ENCODE measurements at places on chromosomes 2 and 18. TPM values are rescaled to one million over a fixed set of nuclear protein-coding genes. Genes with fewer than 3 reads are reported as not detected.

ASTL gene
- total RNA-seq = not detected

DYNAP gene
- not detected for total RNA-seq

PLA2R1 gene
- 8.0 TPM for total RNA-seq

OBSL1 gene
- 70.9 TPM for total RNA-seq

PROC gene
- not detected for total RNA-seq

INHBB gene
- not detected for total RNA-seq

ACAA2 gene
- total RNA-seq = 19.5 TPM

CRYBA2 gene
- not detected for total RNA-seq

ELOA2 gene
- total RNA-seq = not detected

ZSWIM2 gene
- total RNA-seq = 0.62 TPM

WDR33 gene
- 34.0 TPM for total RNA-seq

STPG4 gene
- 0.12 TPM for total RNA-seq

ALLC gene
- not detected for total RNA-seq

DPP10 gene
- not detected for total RNA-seq

LHCGR gene
- total RNA-seq = not detected

DQX1 gene
- total RNA-seq = 0.11 TPM

OXER1 gene
- total RNA-seq = not detected

DTYMK gene
- 83.3 TPM for total RNA-seq

POTEJ gene
- not detected for total RNA-seq

CFAP53 gene
- 1.1 TPM for total RNA-seq

WNT10A gene
- not detected for total RNA-seq

MERTK gene
- total RNA-seq = 0.37 TPM

GPR39 gene
- 3.1 TPM for total RNA-seq

CFAP221 gene
- total RNA-seq = not detected

CHST9 gene
- total RNA-seq = not detected

REG1B gene
- total RNA-seq = not detected

SLC16A14 gene
- 2.2 TPM for total RNA-seq

FAHD2A gene
- total RNA-seq = 52.2 TPM

LYPD6 gene
- 4.4 TPM for total RNA-seq

COL3A1 gene
- total RNA-seq = 1,747 TPM

CNPPD1 gene
- total RNA-seq = 31.2 TPM

RESP18 gene
- not detected for total RNA-seq

ZNF385B gene
- not detected for total RNA-seq

SLC9A2 gene
- not detected for total RNA-seq

CNDP2 gene
- 123 TPM for total RNA-seq

SNORC gene
- total RNA-seq = 1.2 TPM

HNRNPLL gene
- 52.2 TPM for total RNA-seq

SLC30A3 gene
- total RNA-seq = 0.87 TPM

ITGA4 gene
- total RNA-seq = 83.0 TPM

SLC4A3 gene
- 9.5 TPM for total RNA-seq

CPO gene
- 0.12 TPM for total RNA-seq

DSG2 gene
- total RNA-seq = 22.2 TPM

ATIC gene
- 30.9 TPM for total RNA-seq

RMND5A gene
- 27.6 TPM for total RNA-seq

TUBA3E gene
- not detected for total RNA-seq

GCKR gene
- total RNA-seq = 0.22 TPM

SP140 gene
- total RNA-seq = 2.6 TPM

TWIST2 gene
- 102 TPM for total RNA-seq

PTPRN gene
- total RNA-seq = 58.1 TPM

NCKAP5 gene
- 1.6 TPM for total RNA-seq

EFR3B gene
- total RNA-seq = 0.87 TPM

PAX8 gene
- total RNA-seq = 0.12 TPM

PPP1CB gene
- 278 TPM for total RNA-seq

HSBP1L1 gene
- total RNA-seq = 7.9 TPM

CDH20 gene
- under 0.01 TPM for total RNA-seq

FNDC4 gene
- 15.6 TPM for total RNA-seq

POMC gene
- 1.1 TPM for total RNA-seq

C2orf80 gene
- total RNA-seq = not detected
